Activated CD4-positive, alpha-beta T cell treated with anti-CD3 and anti-CD28 coated beads for 4 hours (primary cell): ENCODE measurements at places on chromosomes 5 and 9.

DNA sequence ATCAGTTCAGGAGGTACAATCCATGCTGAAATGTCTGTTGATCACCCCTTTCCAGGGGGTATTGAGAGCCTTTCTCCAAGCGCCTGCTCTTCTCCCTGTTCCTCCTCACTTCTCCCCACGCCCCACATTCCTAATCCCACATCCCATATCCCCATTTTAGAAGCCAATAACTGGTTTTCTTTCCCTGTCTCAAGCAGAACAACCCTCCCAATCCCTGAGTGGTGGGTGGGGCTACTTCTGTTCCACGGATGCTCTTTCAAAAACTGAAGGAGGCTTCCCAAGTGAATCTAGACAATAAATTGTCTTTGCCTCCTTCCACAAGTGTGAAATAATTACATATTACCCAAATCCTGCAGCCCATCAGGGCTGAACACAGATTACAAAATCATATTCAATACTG lies 77.0 kb upstream of the SEMA6A start:
- DNase-seq = no peak

- DNase-seq = no peak
Observed at GRCh38 chr5:130316971-130317680, 412.9 kb downstream of the CHSY3 start.

DNA sequence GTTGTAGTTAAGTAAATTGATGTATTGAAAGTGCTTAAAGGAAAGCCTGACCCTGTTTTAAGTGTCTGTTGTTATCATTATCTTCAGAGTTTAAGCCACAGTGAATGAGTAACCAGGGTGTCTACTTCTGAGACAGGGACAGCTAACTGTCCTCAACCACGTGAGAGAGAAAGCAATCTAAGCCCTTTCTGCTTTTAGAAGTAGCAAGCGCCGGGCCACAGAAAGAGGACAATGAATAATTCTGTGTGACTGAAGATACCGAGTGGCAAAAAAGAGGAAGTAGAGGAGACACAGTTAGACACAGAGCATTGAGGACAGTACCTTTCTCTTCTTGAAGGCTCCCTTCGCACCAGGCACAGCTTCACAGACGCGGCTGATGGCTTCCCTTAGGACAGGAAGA lies 86.3 kb downstream of the S1PR3 start:
- DNase-seq = no peak

DNA sequence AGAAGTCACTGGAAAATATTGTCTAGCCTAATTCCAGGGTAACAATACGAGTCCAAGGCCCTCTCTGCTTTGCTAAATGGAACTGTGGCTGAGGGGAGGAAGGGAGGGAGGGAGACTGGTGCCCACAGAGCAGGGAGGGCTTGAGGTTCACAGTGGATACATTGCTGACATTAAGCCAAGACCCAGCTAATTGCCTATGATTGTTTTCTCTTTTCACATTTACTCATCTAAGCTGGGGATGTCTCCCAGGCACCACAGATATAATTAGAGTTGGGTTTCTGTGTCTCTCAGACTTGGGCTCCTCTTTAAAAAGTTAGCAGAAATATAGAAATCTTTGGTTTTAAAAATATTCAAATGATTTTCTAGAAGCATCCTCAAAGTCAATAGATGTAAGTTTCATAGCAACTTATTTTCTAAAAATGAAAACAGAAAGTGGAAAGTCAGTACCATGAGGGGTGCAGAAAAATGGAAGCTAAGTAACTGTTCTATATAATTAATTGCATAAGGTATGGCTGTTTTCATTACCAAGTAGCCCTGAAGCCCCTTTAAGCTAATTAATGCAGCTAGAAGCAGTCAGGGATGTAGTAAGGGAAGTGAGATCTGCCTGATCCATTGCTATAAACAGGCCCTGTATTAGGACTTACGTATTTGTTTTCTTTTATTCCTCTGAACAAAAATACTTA lies 259.8 kb downstream of the NDUFS4 start:
- DNase-seq = no peak

- DNase-seq = no peak
Observed at GRCh38 chr9:93357649-93358048, 93.8 kb upstream of the FAM120A start.

GRCh38 chr5:74067748-74068541 lies 441.9 kb downstream of the ARHGEF28 start:
- no peak for DNase-seq

DNA sequence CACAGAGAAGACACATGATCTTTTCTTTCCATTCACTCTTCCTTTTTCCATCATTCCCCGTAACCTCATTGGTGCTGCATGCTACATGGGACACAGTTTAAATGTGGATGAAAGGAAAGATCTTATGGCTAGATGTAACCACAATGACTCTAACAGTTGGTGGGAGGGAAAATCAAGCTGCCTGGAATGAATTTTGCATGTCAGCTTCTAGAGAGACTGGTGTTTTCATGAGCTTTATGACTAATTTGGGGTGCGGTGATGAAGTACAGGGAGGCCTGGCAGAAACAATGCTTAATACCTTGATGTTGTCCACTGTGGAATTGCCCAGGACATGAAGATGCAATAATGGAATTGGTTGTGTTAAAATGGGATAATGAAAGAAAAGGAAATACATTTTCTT lies 55.9 kb upstream of the MYO10 start:
- no peak for DNase-seq
